Stimulated activated CD4-positive, alpha-beta T cell treated with anti-CD3 and anti-CD28 coated beads, Interleukin-1b, Interleukin-23, amount 100 ng/mL, for 48 hours (primary cell): ENCODE measurements at places on chromosomes 11 and 22.

- DNase-seq = no peak
Observed at GRCh38 chr11:93287434-93287833, 43.1 kb upstream of the DEUP1 start.

- DNase-seq = no peak
Observed at GRCh38 chr11:32884770-32885384, 7.7 kb upstream of the QSER1 start.

DNA sequence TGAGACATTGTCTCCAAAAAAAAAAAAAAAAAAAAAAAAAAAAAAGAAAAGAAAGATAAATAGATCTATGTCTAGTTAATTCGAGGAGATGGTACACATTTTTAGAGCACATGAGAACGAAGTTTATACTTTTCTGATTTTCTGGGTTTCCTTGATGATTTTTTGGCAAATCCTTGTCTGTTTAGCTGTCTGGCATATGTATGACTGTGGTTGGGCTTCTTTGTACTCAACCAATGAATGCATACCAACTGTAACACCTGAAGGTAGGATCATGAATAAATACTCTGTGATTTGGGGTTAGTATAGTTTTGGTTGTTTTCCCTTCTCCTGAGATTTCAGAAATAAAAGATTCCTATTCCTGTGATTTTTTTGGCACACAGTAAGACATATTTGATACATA is 63.1 kb downstream of the ARHGEF12 start:
- DNase-seq = no peak

GRCh38 chr22:37680191-37680851 is 4.9 kb downstream of the LGALS1 start:
- no peak for DNase-seq

- no peak for DNase-seq
Observed at GRCh38 chr11:126800009-126800408, 200.6 kb downstream of the KIRREL3 start.

DNA sequence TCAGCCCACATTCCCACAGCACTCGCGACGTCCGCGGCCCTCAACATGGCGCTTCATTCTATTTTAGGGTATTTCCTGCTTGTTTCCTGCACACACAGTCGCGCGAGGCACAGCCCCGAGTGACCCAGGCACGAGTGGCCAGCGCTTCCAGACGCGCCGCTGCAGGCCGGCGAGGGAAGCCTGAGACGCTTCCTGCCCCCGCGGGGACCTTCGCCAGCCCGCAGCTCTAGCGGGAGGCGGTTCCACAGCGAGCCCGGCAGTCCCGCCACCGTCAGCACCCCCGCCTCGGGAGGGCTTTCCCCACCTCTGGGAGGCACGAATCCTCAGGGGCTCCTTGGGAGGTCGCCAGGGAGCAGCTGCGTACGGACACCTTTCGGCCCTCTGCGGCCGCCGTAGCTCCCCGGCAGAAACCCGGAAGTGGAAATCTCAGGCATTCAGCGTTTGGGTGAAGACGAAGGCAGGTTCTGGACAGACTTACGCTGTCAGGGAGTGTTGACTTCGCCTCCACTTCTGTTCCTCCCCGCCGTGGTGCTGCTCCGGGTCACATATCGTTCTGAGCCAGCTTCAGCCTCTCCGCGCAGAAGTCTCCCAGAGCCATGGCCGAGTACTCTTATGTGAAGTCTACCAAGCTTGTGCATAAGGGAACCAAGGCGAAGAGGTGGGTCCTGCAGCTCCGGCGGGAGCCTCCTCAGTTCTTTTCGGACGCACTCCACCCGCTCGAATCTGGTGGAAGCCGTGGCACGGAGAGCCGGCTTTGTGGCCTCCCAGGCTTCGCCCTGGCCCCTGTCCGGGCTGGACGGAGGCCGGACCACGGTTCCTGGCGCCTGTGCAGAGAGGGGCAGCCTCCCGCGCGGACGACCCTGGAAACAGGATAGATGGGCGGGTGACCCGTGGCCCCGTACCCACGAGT is 2925.9 kb upstream of the OR11H1 start:
- no peak for DNase-seq

GRCh38 chr22:19128946-19129727 is 2.0 kb upstream of the TSSK2 start:
- no peak for DNase-seq

- DNase-seq = no peak
Observed at GRCh38 chr11:45152740-45153595, 6.5 kb downstream of the PRDM11 start.

GRCh38 chr11:14587258-14587657 is 56.3 kb upstream of the PDE3B start:
- no peak for DNase-seq
